CD4-positive, alpha-beta memory T cell (primary cell): ENCODE measurements at places on chromosomes 11 and 22. TPM values are rescaled to one million over a fixed set of nuclear protein-coding genes. Genes with fewer than 3 reads are reported as not detected.
A peak's percentile ranks its signal among the peaks of the same experiment; 100 is the strongest.

GRCh38 chr11:67441098-67441563 is 2.1 kb downstream of the CORO1B start:
- no peak for DNase-seq

- DNase-seq, result no peak
Measured at GRCh38 chr11:122594986-122595645, 60.4 kb upstream of the UBASH3B start.

DNA sequence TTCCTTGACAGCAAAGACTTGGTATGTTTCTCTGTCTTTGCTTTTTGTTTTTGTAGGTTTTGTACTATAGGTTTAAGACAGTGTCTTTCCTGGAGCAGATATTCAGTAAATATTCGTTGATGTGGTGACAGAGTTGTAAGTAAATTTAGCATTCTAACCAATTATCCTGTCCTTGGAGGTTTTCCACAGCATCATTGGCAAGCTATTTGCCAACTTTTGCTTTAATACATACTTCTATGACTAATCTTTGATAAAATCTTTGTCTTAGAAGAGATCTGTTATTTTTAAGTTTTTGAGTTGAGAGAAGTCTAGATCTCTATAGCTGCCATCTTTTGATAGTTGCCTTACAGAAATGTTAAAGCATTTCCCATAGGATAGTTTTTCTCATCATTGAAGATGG is 3.8 kb downstream of the USP47 start:
- no peak for DNase-seq

DNA sequence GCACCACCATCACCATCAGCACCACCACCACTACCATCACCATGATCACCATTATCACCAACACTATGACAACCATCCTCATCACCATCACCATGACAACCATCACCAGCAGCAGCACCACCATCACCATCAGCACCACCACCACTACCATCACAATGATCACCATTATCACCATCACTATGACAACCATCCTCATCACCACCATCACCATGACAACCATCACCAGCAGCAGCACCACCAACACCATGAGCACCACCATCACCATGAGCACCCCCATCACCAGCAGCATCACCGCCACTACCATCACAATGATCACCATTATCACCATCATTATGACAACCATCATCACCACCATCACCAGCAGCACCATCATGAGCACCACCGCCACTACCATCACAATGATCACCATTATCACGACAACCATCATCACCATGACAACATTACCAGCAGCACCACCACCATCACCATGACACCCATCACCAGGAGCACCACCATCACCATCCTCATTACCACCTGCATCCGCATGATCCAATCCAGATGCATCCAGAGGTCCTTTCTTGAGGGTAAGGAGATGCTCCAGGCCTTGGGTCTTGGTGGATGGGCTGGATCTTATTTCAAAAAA is 23.8 kb downstream of the PHF21B start:
- DNase-seq, result no peak

- no peak for DNase-seq
Measured at GRCh38 chr11:32071811-32072210, 19.1 kb upstream of the RCN1 start.

GRCh38 chr11:120336641-120337354 is 585 bp downstream of the ARHGEF12 start:
- no peak for DNase-seq

- DNase-seq, result no peak
Measured at GRCh38 chr11:19849107-19849789, 136.6 kb downstream of the NAV2 start.

DNA sequence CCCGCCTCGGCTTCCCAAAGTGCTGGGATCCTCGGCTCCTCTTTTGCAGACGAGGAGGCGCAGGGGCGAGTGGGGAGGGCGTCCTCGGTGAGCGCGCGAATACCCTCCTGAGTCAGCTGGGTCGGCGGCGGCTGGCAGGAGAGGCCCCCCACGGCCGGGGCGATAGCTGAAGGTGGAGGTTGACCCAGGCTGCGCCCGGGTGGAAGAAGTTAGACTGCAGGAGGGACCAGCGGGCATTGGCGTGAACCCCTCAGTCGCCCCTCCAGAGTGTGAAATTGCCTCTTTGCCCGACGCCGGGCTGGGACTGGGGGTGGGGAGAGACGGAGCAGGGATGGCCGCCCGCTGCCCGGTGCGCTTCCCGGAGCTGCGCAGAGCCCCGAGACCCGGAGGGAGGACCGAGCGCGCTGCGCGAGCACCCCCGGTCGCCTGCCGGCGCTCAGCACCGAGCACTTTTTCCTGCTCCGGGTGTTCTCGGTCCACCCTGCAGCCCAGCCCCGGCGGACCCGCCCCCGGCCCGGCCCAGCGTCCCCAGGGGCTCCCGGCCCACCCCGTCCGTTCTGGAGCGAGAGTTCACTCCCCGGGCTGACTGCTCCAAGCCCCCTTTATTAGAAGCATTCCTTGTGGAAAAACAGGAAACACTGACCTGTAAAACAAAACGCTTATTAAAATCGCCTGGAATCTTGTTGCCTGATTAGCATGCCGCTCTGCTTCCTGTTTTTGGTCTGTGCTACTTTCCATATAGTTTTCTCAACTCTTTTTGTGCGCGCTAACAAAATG is 13.7 kb upstream of the CPT1A start:
- DNase-seq, result peak; percentile 23

- no peak for DNase-seq
Measured at GRCh38 chr11:62905296-62905695, 15.9 kb downstream of the CHRM1 start.

- no peak for DNase-seq
Measured at GRCh38 chr11:30984827-30985226, 384.7 kb downstream of the DCDC1 start.

- no peak for DNase-seq
Measured at GRCh38 chr22:35656284-35656752, 8.1 kb downstream of the APOL6 start.

GRCh38 chr11:15236559-15236958 is 121.8 kb downstream of the INSC start:
- no peak for DNase-seq

DNA sequence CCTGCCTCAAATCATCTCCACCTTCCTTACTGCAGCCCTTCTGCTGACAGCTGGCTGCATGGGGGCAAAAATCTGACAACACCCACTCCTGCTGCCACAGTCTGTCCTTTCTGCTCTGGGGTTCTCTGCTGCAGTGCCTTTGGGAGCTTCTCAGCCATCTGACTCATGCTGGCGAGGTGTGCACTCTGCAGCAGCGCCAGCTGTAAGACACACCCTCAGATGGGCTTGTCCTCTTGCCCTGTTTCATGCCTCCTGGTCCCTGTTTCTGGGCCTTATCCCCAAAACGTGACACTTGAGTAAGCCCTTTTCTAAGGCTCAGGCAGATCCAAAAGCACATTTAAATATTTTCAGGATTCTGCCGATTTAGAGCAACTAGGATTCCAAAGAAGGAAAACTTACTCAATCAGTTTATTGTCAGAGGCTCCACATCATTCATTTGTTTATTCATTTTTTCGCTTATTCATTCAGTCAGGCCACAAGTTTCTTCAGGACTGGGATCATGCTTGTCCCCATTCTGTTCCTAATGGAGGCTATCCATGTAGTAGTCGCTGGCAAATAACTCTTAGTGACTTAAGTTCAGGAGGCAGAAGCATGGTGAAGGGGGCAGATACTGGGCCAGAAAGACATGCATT is 60.2 kb downstream of the SMIM38 start:
- DNase-seq, result no peak

Gene VWA5A
- 6.4 TPM for total RNA-seq

Gene FXYD2
- total RNA-seq, result 9.3 TPM

Gene C22orf15
- total RNA-seq, result 1.5 TPM

Gene USP2
- total RNA-seq, result 0.17 TPM

Gene VPREB1
- not detected for total RNA-seq

Gene OR10D3
- not detected for total RNA-seq
